Stimulated activated CD4-positive, alpha-beta T cell treated with anti-CD3 and anti-CD28 coated beads, Interleukin-2, amount 100 ng/mL, for 24 hours (primary cell): ENCODE measurements at places on chromosomes 4 and X.

- no peak for DNase-seq
These were observed 132.8 kb upstream of the MAP9 start for GRCh38 chr4:155509555-155509954.

GRCh38 chr4:183030823-183031222, 68.2 kb upstream of the WWC2 start:
- DNase-seq: no peak

GRCh38 chr4:101218346-101218745, 129.0 kb downstream of the PPP3CA start:
- no peak for DNase-seq

GRCh38 chr4:185846505-185847150, 34.6 kb upstream of the SORBS2 start:
- DNase-seq: no peak

DNA sequence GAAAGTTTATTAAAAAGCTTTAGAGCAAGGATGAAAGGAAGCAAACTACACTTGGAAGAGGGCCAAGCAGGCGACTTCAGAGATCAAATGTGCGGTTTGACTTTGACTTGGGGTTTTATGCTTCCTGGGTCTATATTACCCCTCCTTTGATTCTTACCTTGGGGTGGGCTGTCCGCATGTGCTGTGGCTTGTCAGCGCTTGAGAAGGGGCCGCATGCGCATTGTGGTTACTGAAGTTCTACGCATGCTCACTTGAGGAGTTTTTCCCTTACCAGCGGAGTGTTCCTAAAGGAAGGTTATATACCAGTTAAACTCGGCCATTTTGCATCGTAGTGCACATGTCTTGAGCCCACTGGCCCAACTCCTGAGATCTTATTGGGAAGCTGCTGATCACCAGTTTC, 9.9 kb downstream of the ZNF157 start:
- peak; percentile 57 for DNase-seq

- no peak for DNase-seq
These were observed 157.9 kb downstream of the MAGEB5 start for GRCh38 chrX:26373829-26374228.

DNA sequence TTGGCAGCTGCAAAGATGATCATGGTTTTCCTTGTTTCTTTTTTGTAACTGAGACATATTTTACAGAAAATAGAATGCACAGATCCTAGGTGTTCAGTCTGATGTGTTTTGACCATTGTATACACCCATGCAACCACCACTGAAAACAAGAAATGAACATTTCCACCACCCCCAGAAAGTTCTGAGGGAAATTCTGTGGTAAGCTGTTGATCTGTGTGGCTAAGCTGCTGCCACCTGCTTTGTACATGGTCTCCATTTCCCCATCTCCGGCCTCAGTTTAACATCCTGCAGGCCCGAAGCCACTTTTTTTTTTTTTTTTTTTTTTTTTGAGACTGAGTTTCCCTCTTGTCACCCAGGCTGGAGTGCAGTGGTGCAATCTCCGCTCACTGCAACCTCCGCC, 65.3 kb downstream of the NYX start:
- DNase-seq: no peak

DNA sequence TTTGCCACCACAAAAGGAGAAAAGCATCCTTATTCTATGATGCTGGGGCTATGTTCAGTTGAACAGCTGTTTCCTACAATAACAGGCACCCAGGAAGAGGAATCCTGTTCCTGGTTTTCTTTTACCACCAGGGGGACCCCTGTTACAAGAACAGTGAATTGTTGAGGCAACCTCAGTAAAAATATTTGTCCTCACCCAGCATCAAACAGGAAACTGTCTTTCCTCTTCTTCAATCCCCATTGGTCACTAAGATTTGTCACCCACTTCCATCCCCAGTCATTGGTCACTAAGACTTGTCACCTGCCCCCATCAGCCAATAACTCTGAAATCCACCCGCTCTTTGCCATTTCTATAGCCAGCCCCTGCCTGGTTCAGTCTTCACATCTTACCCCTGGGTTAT, 143.5 kb upstream of the GALNT7 start:
- DNase-seq: no peak

DNA sequence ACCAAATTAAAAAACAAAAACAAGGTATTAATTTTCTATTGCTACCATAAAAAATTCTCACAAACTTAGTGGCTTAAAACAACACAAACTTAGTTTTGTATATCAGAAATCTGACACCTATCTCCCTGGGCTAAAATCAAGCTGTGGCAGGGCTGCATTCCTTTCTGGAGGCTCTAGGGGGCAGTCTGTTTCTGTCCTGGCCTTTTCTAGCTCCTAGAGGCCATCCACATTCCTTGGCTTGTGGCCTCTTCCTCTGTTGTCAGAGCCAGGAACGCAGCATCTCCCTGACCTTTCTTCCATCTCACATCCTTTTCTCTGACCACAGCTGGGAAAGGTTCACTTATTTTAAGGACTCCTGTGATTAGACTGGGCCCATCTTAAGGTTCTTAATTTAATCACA, 38.9 kb upstream of the TLR2 start:
- peak; percentile 34 for DNase-seq

GRCh38 chrX:17682259-17682658, 55.0 kb upstream of the SCML1 start:
- no peak for DNase-seq

GRCh38 chr4:75634281-75634680, 4.0 kb upstream of the CDKL2 start:
- DNase-seq: no peak

- DNase-seq: peak; percentile 37
These were observed 68.4 kb downstream of the RHOH start for GRCh38 chr4:40264995-40265909.

- DNase-seq: peak; percentile 11
These were observed 27.5 kb upstream of the PLCXD1 start for GRCh38 chrX:253451-254297.

DNA sequence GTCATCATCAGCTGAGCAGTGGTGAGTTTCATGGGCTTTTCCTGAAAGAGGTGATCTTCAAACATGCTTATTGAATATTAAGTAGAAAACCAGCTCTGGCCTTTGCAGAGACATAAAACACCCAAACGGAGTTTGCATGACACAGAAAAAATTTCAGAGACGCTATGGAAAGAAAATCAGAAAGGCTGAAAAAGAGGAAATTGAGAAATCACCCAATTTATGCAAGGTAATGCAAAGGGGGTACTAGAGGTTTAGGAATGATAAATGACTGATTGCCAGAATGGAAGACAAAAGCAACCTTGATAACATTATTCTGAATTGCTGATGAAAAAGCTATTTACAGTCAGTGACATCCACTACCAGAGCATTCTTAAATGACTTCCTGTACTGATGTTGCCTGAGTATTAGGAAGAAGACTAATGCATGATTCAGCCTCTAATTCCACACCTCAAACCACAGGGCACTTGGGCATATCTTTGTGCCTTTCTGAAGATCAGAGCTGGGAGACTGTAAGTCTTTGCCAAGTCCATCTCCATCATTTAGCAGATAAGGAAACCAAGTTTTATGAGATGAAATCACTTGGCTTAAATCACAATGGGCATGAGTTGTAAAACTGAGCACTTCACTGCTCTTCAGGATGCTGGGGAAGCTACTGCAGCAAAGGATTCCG, 565.7 kb downstream of the PPARGC1A start:
- no peak for DNase-seq

GRCh38 chrX:19924285-19924684, 36.9 kb upstream of the SH3KBP1 start:
- no peak for DNase-seq

DNA sequence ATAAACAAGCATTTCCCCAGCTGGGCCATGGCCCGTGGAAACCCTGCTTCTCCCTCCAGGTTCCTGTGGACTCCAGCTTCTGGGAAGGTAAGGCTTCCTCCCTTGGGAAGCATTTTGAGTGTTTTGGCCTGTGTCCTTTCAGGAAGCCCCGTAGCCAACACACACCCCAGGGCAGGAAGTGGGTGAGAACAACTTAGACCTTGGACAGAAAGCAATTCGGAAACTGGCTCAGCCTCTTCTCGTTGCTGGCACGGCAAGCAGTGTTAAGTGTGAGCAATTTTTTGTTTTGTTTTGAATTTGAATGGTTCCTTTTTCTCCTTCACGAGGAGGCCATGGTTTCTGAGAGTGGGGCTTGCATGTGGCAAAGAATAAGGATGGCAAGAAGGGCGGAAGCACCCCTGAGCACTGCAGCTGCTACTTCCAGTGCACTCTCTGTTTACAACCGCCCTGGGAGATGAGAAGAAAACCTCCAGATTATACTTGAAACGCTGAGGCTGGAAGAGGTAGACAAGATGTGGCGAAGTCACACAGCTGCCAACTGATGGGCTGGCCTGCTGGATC, 14.1 kb upstream of the CYTL1 start:
- DNase-seq: no peak

- no peak for DNase-seq
These were observed 72.3 kb downstream of the PAK3 start for GRCh38 chrX:111168314-111168713.

- no peak for DNase-seq
These were observed 27.7 kb downstream of the YIPF7 start for GRCh38 chr4:44623676-44624075.

- DNase-seq: no peak
These were observed 50.3 kb downstream of the CASP3 start for GRCh38 chr4:184598753-184599491.

DNA sequence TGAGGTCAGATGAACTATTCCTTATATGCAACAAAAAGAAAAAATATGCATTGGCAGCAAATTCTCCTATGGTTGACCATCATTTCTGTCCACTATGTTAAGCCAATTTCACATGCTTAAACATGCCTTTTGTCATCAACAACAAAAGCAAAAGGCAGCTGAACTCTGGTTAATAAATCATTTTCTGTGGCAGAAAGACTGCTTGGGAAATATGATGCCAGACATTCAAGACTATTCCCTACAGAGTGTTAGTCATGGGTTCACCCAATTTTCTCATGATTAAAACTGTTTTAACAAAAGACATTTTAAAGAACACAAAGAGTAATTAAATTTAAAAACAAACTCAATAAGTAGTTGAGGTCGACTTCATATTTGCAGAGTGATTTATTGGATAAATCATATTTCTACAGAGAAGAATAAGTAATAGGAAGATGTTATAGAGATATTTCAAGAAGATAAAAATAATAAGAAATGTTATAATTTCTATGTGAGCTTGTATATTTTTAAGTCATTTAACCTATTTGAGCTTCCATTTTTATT, 890.6 kb downstream of the STPG2 start:
- no peak for DNase-seq

DNA sequence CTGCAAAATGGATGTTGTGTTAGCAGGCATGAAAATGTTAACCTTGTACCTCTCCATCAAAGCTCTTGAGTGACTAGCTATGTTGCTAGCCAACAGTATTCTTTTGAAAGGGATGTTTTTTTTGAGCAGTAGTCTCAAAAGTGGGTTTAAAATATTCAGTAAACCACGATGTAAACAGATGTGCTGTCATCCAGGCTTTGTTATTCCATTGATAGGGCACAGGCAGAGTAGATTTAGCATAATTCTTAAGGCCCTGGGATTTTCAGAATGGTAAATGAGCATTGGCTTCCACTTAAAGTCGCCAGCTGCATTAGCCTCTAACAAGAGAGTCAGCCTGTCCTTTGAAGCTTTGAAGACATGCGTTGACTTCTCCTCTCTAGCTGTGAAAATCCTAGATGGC, 18.4 kb downstream of the FGF2 start:
- DNase-seq: no peak

GRCh38 chr4:66266035-66266434, 595.7 kb upstream of the EPHA5 start:
- DNase-seq: no peak

DNA sequence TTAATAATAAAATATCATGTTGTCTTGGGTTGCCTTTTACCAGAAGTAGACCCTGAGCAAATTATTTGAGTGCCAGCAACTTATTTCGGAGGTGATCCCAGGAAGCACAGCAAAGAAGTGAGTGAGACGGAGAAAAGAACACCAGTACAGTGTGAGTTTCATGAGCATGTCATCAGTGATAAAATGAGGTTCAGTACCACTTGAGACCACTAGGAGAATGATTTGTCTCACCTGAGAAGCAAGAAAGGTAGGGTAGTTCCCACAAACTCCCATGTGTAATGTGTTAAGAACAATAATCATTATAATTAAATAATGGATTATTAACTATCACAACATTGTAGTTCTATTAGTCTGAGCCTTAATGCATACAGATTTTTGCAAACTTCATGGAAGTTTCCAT, 112.8 kb upstream of the DMD start:
- DNase-seq: no peak

GRCh38 chrX:2631743-2632532, 59.2 kb upstream of the CD99 start:
- no peak for DNase-seq

- DNase-seq: no peak
These were observed 16.0 kb downstream of the ARHGAP10 start for GRCh38 chr4:147747787-147748454.

- no peak for DNase-seq
These were observed 3.0 kb downstream of the BMP15 start for GRCh38 chrX:50913520-50913919.

DNA sequence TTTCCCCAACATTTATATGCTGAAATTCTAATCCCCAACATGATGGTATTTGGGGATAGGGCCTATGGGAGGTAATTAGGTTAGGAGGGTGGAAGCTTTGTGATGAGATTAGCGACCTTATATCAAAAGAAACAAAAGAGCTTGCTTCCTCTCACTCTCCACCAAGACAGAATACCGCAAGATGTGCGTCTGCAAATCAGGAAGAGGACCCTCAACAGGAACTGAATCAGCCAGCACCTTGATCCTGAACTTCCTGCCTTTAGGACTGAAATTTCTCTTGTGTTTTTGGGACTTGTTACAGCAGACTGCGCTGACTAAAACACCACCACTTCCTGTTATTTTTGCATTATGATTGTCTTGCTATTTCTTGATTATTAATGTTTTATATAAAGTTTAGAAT, 1889.4 kb downstream of the C4orf33 start:
- no peak for DNase-seq

GRCh38 chr4:123996718-123997510, 600.3 kb downstream of the SPRY1 start:
- DNase-seq: no peak

DNA sequence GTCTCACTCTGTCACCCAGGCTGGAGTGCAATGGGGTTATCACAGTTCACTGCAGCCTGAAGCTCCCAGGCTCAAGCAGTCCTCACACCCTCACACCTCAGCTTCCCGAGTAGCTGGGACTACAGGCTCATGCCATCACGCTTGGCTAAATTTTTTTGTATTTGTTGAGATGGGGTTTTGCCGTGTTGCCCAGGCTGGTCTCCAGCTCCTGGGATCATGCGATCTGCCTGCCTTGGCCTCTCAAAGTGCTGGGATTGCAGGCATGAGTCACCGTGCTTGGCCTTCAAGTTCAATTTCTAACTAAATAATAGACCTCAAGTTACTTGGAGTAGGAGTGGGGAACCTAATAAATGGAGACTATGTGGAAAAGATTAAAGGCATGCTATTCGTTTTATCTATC, 48.9 kb downstream of the MND1 start:
- DNase-seq: no peak

DNA sequence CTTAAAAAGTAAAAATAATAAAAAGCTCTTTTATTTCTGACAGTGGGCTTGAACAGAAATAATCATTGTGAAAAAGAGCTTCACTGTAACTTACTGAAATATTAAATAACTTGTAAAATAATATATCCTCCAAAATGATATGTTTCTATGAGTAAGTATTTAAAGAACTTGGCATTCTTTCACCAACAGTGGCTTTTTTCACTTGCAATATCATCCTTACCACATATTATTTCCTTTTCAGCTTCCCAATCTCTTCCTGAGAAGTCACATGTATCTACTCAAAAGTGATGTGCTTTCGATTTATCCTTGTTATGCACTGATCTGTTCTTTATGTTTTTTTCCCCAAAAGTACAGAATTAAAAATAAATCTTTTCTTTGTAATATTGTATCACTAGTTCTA, 2.2 kb upstream of the PCDH18 start:
- DNase-seq: no peak

- no peak for DNase-seq
These were observed 24.7 kb downstream of the SEC24D start for GRCh38 chr4:118810991-118811764.
